CD4-positive, CD25-positive, alpha-beta regulatory T cell (primary cell): ENCODE measurements at places on chromosomes 2 and 18.

GRCh38 chr2:75200140-75201096 lies 1.1 kb upstream of the TACR1 start:
- DNase-seq: no peak

DNA sequence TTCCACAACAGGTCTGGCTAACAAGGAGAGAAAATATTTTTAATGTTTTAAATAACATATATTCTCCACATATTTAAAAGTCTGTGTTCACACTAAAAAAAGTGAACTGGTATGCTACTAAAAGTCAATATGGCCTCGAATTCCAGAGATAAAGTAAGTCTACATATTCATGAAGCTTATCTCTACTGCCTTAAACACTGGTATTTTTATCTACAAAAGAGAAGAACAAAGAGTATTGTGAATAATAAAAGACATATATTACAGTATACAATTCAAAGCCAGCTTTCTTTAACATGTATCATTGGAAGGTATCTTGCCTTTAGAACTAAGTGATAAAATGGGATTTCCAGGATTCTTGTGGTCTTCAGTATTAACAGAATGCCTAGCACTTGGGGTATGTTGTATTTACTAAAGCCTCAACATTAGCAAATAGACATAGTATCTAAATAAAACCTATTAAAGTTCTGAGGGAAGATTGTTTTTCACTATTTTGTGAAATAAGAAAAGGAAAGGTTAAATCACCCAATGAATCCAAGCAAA lies 302.8 kb upstream of the CCDC68 start:
- DNase-seq: no peak

DNA sequence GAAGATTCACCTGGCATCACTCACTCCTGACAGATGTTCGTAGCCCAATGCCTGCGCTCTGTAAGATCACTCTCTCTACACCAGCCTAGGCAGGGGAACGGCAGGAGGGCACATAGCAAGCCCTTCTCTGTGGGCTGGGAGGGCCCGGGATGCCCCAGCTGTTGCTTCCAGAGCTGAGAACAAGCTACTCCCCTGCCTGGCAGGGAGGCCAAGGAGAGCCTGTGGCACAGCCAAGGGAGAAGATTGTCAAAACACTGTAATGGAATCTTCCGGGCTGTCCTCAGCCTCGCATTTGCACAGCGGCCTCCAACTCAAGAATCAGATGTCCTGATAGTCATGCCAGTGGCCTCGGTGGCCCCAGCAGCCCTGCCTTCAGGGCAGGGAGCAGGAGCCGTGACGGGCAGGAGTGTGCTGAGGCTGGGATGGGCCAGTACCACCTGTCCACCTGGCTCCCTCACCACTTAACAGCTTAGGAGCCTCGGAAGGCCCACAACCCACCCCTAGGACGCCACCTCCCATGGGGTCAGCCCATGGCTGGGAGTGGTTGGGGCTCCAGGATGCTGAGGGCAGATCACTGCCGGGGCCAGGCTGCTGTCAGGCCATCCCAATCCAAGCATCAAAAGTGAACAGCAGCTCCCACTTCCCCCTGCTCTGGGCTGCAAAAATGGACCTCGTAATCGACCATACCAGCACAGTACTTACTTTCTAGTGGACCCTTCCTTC lies 21.9 kb upstream of the SLC35F6 start:
- no peak for DNase-seq

GRCh38 chr2:68938938-68939337 lies 13.8 kb downstream of the GKN2 start:
- no peak for DNase-seq

DNA sequence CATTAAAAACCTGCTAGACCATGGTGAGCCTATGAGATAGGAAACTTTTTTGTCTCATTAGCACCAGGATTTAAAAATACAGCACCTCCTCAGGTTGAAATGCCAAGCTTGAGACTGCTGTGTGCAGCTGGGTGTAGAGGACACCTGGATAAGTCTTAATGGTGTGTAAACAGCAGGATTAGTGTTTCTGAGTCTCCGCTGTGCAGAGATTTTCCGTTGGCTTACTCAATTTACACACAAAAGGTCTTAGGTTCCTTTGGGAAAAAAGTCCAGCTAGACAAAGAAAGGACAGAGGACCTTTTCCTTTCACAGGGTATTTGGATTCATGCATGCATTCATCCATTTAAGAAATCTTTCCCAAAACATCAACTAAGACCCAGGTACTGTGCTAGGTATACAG lies 168.1 kb downstream of the NRXN1 start:
- DNase-seq: no peak

DNA sequence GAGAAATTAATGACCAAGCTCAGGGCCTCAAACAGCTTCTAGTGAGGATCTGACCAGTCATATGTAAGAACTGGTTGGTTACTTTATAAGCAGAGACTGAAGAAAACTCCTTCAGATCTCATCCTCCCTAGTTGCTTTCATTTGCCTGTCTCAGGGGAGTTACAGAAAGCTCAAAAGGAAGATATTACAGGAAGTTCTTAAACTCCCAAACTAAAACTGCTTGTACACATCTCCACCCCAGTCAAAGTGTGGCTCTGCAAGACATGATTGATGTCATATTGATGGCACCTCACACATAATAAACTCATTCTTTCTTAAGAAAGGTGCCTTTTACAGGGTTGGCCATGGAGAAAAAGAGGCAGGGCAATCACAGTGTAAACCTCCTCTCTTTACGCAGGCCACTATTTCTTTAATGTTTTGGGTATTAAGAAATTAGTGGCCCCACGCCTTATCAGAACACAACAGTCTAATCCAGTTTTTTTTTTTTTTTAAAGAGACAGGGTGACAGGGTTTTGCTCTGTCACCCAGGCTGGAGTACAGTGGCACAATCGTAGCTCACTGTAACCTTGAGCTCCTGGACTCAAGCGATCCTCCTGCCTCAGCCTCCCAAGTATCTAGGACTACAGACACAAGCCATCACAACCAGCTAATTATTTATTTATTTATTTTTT lies 62.6 kb upstream of the STK17B start:
- DNase-seq: no peak

DNA sequence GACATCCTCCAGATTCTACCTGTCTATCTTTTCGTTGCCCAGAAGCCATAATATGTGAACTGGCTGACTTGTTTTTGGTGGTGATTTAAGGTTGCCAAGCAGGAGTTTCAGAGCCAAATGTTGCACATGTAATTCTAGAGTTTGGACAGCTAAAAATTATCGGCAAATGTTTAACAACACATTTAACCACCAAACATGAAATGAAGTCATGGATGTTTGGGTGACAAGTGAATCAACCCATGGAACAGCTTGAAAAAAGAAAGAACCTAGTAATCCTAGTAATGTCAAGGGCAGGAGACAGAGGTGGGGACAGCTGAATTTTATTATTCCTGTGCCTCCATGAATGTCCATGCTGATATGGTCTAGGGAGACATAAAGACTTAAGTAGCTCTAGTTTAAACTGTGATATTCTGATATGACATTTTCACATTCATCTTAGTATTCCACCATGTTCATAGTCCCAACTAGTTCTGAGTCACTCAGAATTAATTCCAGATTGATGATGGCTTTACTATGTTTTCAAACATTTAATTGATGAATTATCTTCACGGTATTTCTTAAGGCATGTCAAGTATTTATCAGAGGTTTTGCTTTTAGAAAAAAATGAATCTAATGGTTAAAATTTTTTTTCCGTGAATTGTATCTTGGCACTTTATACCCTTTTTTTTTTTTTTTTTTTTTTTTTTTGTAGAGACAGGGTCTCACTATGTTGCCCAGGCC lies 101.7 kb downstream of the SOCS6 start:
- no peak for DNase-seq

DNA sequence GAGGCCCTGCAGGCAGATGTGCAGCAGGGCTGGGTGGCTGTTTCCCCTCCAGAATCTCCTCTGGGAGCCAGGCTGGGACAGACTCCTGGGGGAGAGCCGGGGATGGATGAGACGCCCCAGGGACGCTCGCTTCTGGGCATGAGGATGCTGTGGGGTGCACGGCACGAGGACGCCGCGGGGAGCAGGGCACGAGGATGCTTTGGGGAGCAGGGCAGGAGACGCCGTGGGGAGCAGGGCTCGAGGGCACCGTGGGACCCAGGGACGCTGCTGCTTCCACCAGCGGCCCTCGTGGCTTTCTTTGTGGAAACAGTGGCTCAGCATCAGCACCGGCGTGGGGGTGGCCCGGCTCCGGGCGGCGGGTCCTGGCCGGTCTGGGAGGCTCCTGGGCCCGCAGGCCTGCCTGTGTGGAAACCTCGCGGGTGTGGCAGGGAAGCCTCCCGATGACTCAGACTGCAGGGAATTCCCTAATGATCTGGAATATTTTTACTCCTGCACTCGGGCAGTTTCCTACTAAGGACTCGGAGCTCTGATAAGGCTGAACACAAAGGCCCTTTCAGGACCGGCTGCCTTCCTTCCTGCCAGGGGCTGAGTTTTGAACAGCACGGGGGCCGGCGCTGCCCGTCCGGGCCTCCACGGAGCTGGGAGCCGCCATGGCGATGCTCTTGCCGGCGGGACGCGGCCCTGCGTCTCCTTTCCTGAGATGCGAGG lies 62.6 kb downstream of the NFATC1 start:
- no peak for DNase-seq

DNA sequence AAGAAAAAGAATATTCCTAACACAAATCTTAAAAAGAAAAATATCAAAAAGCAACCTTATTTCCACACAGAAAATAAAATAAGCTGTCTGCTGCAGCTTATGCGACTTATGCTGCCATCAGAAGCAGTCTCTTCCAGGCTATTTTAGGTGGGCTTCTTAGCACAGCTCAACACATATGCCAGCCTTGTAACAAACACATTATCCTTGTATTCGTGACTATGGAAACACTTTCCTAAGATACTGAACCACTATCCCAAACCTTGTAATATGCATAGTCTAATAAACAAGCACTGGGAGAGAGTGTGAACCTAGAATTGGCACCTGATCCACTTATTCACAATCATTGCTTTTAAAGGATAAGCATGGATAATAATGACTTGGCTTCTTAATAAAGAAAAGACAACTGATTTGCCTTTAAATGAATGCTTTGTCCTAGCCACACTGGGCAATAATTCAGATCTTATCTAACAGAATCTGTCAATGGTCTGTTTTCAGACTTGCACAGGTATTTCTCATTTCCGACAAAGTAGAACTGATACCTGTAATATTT lies 40.0 kb upstream of the RNU4ATAC start:
- DNase-seq: no peak

- no peak for DNase-seq
Measured at GRCh38 chr2:31337860-31338259, 76.7 kb downstream of the XDH start.

GRCh38 chr2:85009019-85009618 lies 38.2 kb downstream of the KCMF1 start:
- no peak for DNase-seq

DNA sequence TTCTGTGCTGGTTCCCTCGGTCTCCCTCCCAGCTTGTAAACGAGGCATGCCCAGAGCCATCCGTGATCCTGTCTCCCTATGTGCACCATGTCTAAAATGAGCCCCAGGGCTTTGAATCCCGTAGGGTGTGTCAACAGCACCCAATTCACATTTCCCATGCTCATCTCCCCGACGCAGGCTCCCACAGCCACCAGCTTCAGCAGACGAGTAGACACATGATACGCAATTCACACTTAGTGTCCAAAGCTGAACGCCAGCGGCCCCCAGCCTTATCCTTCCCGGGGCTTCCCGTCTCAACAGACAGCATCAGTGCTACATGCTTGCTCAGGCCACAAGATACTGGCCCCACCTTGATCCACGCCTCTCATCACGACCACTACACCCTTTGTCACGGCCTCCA lies 88.1 kb downstream of the EIPR1 start:
- DNase-seq: no peak

GRCh38 chr18:26103579-26103978 lies 13.2 kb upstream of the SS18 start:
- DNase-seq: no peak

GRCh38 chr2:216194013-216194412 lies 84.9 kb downstream of the XRCC5 start:
- DNase-seq: no peak

GRCh38 chr2:171688129-171688465 lies 828 bp downstream of the DYNC1I2 start:
- DNase-seq: no peak

- no peak for DNase-seq
Measured at GRCh38 chr2:209091056-209091455, 332.8 kb upstream of the MAP2 start.

DNA sequence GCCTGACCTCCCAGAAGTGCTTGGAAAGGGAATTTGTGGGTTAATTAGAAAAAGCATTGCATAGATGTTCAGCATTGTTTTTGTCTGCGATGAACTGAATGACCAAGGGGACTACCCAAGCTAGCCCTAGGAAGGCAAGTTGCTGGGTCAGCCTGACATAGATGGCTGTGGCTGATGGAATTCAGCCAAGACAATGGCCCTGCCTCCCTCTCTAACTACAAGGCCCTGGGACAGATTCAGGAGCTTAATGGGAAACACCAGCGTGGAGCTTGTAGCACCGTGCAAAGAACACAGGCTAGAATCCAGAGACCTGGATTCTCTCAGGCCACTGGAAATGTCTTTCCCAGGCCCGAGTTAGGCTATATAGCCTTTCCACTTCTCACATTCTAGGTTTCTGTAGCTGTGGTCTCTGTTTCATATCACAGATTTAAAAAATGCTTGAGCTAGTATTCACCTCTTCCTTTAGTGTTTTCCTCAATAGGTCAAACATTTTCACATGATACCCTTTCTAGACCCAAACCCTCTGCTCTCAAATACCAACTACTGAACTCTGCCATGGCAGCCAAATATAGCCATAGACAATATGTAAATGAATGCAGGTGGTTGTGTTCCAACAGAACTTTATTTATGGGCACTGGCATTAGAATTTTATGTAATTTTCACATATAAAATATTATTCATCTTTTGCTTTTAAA lies 294.3 kb upstream of the MEX3C start:
- DNase-seq: no peak

DNA sequence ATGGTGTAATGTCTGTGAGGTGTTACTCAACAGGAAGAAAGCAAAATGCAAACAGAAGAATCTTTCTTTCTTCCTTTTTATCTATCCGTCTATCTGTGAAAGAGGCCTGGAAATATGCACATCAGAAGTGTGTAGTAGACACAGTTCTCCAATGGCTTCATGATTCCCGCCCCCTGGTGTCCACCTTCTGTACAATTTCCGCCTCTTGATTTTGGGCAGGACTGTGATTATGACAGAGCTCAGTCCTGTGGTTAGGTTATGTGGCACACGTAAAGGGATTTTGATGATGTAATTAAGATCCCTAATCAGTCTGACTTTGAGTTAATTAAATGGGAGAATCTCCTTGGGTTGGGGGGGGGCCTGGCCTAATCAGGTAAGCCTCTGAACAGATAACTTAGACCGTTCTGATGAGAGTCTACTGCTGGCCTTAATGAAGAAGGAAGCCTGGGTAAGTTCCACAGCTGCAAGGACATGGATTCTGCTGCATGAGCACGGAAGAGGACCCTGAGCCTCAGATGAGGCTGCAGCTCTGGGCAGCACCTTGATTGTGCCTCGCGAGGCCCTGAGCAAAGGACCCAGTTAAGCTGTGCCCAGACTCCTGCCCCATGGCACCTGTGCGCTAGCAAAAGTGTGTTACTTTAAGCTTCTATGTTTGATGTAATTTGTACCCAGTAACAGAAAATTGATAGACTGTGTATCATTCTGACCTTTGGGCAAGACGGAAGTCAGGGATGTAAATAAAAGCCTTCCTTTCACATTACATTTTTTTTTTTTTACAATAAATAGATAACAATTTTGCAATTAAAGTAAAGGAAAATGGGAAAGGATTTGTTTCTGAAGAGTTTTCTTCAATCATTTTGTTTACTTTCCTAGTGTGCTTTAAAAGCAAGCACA lies 11.3 kb upstream of the KCNF1 start:
- peak; percentile 20 for DNase-seq
